HS-27A (cell line): ENCODE measurements at places on chromosomes 3 and 15.

GRCh38 chr3:10697918-10698317 is 118.1 kb upstream of the SLC6A11 start:
- no peak for DNase-seq

- DNase-seq = no peak
Measured at GRCh38 chr3:175911937-175912336, 1052.8 kb downstream of the NAALADL2 start.

GRCh38 chr15:89864958-89865739 is 28.6 kb downstream of the AP3S2 start:
- no peak for DNase-seq

- peak; percentile 82 for DNase-seq
Measured at GRCh38 chr3:43632269-43632733, 10.5 kb upstream of the ANO10 start.

DNA sequence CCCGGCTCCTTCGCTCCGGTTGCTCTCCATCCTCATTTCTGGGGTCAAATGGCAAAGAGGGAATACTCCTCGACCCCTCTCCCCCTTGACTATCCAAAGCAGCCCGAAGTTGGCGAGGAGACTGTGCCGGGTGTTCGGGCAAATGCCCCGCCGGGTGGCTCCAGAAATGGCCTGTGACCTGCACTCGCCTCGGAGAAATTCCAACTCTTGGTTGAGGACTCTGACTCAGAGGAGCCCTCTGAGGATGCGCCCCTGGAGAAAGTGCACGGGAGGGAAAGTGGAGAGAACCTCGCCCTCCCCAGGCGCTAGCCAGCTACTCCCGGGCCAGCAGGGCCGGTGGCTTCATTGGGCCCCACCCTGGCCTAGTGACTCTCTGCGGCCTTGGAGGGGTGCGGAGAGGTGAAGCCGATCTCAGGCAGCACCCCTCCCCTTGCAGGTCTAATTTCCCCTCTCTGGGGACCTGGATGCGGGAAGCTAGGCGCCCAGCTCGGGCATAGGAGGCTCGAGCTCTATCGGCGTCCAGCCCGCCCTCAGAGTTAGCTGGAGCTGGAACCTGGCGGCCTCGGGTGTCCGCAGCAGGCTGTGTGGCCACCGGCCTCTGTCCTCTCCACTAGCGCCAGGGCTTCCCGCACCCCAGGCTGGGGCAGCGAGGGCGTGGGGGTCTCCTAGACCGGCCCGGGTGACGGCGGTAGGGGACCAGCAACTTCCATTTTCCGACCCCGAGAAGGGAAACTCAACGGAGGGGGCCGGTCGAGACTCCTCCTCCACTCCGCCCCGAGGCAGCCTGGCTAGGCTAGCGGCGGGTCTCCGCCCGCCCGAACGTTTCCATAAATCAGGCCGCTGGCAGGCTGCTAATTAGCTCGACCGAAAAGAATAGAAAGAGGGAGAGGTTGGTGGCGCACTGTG is 29.4 kb downstream of the NR2F2 start:
- no peak for DNase-seq

DNA sequence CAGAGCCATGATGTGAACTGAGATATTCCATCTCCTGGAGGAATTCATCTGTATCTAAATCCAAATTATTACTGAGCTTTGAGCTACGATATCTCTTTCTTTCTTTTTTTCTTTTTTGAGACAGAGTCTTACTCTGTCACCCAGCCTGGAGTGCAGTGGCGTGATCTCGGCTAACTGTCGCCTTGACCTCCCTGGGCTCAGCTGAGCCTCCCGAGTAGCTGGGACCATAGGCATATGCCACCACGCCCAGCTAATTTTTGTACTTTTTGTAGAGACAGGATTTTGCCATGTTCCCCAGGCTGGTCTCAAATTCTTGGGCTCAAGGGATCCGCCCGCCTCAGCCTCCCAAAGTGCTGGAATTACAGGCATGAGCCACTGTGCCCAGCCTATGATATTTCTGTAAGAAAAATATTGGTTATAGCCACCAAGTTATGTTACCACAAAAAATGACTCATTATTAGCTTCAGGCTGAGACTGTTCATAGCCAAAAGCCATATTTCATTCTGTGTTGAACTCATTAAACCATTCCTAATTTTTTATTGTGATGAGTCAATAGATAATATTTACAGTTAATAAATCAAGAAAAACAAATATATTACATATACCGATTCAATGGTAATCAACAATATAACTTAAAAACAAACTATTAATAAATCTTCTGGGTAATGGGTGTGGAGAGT is 27.1 kb upstream of the SLC30A4 start:
- peak; percentile 62 for DNase-seq

DNA sequence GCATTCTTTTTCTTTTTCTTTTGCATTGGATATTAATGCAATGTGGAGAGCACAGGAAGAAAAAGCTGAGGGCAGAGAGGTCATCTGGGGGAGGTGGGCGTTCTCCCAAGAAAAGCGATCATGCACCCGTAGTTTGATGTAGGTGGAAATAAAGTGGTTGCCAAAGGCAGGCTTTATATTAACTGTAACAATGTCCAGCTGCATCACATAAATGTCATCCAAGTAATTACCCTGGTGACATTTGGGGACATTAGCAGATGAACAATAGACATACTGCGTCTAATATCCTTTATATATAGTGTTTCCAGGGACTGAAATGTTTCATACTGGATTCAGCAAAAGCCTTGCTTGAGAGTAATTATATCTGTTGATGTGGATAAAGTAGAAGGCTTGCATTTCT is 135.5 kb downstream of the CNTN6 start:
- no peak for DNase-seq

DNA sequence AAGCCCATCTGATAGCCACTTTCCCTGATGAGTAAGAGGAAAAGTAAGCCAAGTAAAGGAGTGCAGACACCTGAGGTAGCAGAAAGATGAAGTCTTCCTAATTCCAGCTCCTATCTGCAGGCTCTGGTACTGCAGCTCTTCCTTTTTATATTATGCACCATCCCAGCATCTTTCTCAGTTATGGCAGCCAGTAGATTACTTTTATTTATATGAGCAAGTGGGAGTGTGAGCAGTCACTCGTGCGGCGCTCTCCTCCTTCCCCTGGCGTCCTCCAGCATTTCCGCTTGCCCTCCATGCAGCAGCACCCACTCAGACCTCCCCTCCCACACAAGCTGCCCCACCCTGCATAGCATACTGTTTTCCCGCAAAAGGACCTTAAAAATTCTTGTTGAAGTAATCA is 465.9 kb upstream of the DPPA4 start:
- DNase-seq = no peak
